Activated B cell treated with CpG ODN at 0.5 μM for 24 hours (primary cell): ENCODE measurements at places on chromosomes 2 and 18. TPM values are rescaled to one million over a fixed set of nuclear protein-coding genes. Genes with fewer than 3 reads are reported as not detected.

DNA sequence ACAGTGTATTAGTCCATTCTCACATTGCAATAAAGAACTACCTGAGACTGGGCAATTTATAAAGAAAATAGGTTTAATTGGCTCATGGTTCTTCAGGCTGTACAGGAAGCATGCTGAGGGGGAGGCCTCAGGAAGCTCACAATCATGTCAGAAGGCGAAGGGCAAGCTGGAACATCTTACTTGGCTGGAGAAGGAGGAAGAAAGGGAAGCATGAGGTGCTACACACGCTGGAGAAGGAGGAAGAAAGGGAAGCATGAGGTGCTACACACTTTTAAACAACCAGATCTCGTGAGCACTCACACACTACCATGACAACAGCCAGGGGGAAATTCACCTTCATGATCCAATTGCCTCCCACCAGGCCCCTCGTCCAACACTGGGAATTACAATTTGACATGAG, 95.3 kb upstream of the FAM110C start:
- DNase-seq = no peak

- DNase-seq = no peak
Observed at GRCh38 chr2:13115643-13116042, 398.9 kb downstream of the TRIB2 start.

DNA sequence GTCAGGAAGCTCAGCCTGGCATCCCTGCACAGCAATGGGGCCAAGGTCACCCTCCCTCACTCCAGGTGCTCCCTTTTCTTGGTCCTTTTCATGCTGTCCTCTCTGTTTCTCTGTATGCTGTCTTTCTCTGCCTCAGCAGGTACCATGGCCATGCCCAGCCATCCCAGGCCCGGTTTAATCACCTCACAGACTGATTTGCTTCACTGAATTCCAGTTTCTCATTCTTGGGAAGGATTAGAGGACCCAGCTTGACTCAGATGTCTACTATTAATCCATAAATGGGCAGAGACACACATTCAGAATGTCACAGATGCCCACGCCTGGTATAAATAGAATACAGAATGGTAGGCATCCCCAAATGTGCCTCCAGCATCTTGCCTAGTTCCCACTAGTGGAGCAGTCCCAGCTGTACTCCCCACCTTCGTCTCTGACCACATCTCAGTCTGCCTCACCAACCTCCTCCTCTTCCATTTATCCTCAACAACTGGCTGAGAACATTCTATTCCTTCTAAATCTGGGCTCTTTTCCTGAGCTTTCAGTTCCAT, 14.2 kb upstream of the L3MBTL4 start:
- DNase-seq = no peak

GRCh38 chr2:61949714-61950560, 44.5 kb downstream of the COMMD1 start:
- DNase-seq = no peak

Gene MERTK
- 0.22 TPM in 1 of 2 replicates, not detected in the other for total RNA-seq

DNA sequence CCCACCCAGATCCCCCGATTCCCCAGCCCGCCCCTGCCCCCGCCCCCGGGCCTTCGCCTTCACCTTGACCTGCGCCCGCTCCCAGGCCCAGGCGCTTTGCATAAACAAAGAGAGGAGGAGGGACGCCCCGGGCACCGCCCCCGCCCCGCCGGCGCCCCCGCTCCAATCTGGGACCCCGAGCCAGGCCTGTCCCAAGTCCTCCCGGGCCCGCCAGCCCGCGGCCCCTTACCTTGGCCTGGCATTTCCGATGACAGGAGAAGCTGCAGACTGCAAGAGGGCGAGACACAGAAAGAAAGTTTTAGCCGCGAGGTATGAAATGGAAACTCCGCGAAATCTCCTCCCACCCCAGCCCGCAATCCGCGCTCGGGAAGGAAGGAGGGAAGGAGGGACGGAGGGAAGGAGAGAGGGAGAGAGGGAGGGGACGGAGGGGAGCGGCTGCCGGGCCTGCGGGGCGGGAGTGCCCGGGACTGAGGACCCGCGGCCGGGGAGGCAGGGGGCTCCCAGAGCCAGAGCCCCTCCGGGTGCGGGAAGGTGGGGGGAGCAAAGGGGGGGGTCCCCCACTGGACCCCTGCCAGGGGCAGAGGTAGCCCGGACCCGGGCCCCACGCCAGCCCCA, 24.2 kb downstream of the TNS1 start:
- DNase-seq = no peak

Gene NPHP1
- 1.6 and 2.0 TPM in 2 replicates for total RNA-seq

Gene RAPGEF4
- 0.17 TPM in 1 of 2 replicates, not detected in the other for total RNA-seq

Gene MYCN
- total RNA-seq = not detected in 2 replicates

Gene ID2
- total RNA-seq = 6.4 and 8.1 TPM in 2 replicates

Gene ANKRD62
- not detected in 2 replicates for total RNA-seq

- DNase-seq = no peak
Observed at GRCh38 chr2:5734859-5735520, 42.8 kb downstream of the SOX11 start.

Gene NTSR2
- not detected in 2 replicates for total RNA-seq

DNA sequence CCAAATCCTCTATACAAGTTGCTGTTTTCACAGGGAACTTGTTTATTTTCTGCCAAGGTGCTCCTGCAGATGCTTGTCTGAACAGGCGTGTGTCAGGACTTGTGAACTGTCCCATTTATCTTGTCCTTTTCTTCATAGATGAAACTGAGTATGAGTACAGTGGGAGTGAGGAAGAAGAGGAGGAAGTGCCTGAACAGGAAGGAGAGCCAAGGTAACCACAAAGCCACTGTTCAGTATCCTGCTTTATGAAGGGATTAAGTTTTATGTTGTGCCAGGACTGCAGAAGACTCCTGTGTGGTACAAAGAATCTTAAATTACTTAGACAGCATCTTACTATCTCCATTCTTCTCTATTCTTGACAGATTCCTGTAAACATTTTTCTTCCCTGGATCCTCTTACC, 145.0 kb downstream of the MAP4K4 start:
- no peak for DNase-seq

GRCh38 chr2:136527560-136527959, 237.8 kb upstream of the THSD7B start:
- DNase-seq = no peak

DNA sequence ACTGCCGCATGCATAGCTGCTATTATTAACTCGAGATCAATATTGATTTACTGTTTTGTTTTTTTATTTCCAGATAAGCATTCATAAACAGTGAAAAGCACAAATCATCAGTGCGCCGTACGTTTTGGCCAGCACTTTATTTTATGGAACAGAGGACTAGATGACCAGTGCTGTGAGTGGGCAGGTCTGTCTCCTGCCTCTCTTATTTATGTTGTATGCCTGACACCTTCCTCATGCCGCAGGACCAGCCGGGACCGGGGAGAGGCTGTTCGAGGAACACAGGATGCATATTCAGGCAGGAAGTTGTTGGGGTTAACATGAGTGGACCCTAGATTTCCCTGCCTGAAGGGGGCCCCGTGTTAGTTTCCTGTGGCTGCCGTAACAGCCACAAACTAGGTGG, 72.6 kb downstream of the AGAP1 start:
- DNase-seq = no peak

Gene PLCL1
- 0.04 TPM in 1 of 2 replicates, not detected in the other for total RNA-seq

GRCh38 chr2:105655244-105655643, 89.5 kb upstream of the NCK2 start:
- DNase-seq = no peak

GRCh38 chr2:54122939-54123338, 7.5 kb downstream of the ACYP2 start:
- DNase-seq = no peak

GRCh38 chr2:122481717-122482116, 726.3 kb downstream of the TSN start:
- no peak for DNase-seq

DNA sequence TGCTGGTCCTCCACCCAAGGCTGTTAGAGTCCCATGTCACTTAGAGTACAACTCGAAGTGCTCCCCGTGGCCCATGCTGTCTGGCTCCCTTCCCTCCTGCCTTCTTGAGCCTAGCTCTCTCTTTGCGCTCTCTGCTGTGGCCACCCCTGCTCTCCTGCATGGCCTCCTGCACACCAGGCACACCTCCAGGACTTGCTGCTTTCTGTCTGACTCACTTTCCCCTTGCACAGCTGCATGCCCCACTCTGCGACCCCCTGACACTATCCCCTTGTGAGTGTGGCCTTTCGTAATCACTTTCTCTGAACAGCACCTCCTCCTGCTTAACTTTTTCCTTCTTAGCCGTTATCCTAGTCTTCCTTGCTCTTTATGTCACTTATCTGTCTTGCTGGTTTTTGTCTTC, 343.6 kb downstream of the TGIF1 start:
- DNase-seq = no peak

DNA sequence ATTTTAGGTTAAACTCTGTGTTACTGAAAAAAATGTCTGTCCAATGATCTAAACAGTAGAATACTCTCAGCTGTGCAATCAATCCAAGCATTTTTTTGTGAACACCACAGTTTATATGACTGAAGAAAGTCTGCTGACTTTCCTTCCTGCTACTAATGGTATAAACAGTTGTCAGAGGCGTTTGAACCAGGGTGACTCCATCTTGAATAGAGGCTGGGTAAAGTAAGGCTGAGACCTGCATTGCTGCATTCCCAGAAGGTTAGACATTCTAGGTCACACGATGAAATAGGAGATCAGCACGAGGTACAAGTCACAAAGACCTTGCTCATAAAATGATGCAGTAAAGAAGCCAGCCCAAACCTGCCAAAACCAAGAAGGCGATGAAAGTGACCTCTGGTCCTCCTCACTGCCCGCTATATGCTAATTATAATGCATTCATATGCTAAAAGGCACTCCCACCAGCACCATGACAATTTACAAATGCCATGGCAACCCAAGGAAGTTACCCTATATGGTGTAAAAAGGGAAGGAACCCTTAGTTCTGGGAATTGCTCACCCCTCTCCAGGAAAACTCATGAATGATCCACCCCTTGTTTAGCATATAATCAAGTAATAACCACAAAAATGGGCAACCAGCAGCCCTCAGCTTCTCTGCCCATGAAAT, 31.3 kb downstream of the POU3F3 start:
- DNase-seq = no peak

Gene C2orf66
- not detected in 2 replicates for total RNA-seq

Gene MARS2
- total RNA-seq = 14.6 and 15.4 TPM in 2 replicates

GRCh38 chr2:50875561-50875960, 156.4 kb downstream of the NRXN1 start:
- DNase-seq = no peak

Gene THSD7B
- total RNA-seq = not detected in 2 replicates

- DNase-seq = no peak
Observed at GRCh38 chr2:45254025-45254424, 244.8 kb upstream of the SIX2 start.

- DNase-seq = no peak
Observed at GRCh38 chr2:199490049-199490448, 32.3 kb upstream of the SATB2 start.

- DNase-seq = no peak
Observed at GRCh38 chr2:181853696-181854095, 37.8 kb upstream of the ITPRID2 start.
